CD4-positive, alpha-beta T cell (primary cell): ENCODE measurements at places on chromosomes 13 and 19.

- no peak for DNase-seq
Measured at GRCh38 chr13:65532231-65532630, 1697.9 kb downstream of the PCDH9 start.

DNA sequence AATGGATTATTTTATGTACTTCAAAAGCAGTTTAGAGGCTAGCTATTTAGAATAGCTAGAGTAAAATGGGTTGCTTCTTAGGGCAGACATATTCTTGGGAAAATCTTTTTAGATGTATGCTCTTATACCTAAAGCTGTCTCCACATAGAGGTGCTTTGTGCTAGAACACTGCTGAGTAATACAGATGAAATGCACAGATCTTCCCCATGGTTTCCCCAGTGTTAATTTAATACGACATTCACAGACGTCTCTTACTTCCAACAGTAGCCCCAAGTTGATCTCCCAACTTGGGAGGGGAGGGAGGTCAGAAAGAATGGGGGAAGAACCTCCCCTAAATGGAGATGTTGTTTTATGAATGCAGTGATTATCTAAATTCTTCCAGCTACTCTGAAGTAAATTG lies 16.9 kb downstream of the NALCN start:
- DNase-seq = no peak

DNA sequence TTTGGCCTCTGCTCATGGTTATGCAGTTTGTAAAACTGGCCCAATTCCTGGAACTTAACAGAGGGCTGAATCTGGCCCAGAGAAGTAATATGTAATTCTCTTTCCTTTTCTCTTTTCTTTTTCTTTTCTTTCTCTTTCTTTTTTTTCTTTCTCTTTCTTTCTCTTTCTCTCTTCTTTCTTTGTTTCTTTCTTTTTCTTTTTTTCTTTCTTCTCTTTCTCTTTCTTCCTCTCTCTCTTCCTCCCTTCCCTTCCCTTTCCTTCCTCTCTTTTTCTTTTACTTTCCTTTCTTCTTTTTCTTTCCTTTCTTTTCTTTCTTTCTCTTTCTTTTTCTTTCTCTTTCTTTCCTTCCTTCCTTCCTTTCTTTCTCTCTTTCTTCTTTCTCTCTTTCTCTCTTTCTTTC lies 88.8 kb upstream of the SLITRK5 start:
- DNase-seq = no peak

DNA sequence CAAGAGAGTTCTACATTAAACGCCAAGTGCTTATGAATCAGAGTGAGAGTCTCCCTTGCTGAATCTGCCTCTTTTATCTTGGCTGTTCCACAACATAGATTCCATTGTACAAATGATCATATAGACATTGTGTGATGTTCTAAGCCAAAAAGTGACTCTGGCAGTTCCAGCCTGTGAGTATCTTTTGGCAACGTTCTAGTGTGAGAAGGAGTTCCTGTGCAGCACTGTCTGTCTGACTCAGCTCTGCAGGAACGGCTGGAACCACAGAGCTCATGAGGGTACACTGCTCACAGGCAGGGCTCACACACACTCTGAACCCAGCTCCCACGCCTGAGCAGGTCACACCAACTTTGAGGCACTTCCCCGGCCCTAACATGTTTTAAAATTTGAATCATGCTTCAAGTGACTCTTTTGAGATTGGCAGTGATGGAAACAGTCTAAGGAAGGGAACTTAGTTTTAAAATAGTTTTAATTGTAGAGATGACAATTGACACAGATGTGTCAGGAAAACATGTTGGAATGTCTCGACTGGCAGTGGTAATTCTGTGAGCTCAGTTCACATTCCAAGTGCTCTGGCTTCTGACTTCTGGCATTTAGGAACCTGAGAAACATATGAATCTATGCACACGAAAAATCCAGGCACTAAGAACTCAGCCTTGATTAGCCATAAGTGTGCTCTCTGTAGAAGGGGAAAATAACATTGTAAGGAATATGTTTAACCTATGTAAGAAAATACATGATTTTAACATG lies 272.0 kb downstream of the UQCRFS1 start:
- DNase-seq = no peak

DNA sequence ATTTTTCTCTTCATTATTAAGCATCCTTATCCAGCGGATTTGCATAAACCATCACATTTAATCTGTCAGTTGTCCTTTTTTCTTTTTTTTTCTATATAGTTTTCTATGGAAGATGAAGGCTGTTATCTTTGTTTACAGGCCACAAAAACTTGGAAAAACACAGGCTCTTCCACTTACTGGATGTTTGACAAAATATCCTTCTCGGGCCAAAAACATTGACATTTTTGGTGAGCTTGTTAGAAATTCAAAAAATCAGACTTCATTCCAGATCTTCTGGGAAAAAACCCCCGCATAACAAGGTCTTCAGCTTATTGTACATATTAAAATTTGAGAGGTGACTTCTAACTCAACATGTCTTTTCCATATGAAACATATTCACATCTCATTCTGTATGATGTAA lies 13.8 kb downstream of the ZNF93 start:
- DNase-seq = no peak

GRCh38 chr13:36157480-36157879 lies 26.3 kb upstream of the DCLK1 start:
- no peak for DNase-seq

- DNase-seq = no peak
Measured at GRCh38 chr19:10737722-10738121, 19.8 kb downstream of the DNM2 start.

GRCh38 chr19:1290196-1290702 lies 4.6 kb downstream of the EFNA2 start:
- DNase-seq = no peak

DNA sequence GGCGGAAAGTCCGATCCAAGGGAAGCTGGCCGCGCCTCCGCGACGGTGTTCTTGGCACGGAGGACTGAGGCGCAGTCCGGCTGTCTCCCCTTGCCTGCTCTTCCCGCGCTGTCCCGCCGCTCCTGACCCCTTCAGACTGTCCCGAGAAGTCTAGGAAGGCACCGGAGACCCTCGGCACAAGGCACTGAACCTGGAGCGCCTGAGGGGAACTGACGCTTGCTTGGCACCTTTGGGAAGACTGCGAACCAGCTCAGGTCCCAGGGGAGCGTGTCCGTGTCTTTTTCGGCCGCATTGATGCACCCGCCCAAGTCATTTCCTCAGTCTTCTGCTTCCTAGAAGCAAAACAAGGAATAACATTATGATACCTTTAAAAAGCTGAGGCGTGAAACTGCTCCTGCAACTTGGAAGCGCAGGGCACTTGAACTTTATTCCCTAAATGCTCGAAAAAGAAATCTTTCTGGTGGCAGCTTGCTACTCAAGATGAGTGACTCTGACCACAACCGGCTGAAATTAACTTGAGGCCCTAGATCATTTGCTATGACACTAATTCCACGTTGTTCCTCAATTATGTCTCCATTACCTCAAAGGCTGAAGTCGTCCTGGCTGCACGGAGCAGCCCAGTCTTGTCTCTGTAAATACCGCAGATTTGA lies 735 bp upstream of the FLT1 start:
- no peak for DNase-seq

GRCh38 chr13:97196340-97196739 lies 25.8 kb upstream of the MBNL2 start:
- DNase-seq = no peak

- no peak for DNase-seq
Measured at GRCh38 chr19:18418029-18418482, 1.1 kb upstream of the SSBP4 start.
